Tibial nerve (tissue), 4 donors: ENCODE measurements at places on chromosomes 16 and 17. TPM values are rescaled to one million over a fixed set of nuclear protein-coding genes. Genes with fewer than 3 reads are reported as not detected.

DNA sequence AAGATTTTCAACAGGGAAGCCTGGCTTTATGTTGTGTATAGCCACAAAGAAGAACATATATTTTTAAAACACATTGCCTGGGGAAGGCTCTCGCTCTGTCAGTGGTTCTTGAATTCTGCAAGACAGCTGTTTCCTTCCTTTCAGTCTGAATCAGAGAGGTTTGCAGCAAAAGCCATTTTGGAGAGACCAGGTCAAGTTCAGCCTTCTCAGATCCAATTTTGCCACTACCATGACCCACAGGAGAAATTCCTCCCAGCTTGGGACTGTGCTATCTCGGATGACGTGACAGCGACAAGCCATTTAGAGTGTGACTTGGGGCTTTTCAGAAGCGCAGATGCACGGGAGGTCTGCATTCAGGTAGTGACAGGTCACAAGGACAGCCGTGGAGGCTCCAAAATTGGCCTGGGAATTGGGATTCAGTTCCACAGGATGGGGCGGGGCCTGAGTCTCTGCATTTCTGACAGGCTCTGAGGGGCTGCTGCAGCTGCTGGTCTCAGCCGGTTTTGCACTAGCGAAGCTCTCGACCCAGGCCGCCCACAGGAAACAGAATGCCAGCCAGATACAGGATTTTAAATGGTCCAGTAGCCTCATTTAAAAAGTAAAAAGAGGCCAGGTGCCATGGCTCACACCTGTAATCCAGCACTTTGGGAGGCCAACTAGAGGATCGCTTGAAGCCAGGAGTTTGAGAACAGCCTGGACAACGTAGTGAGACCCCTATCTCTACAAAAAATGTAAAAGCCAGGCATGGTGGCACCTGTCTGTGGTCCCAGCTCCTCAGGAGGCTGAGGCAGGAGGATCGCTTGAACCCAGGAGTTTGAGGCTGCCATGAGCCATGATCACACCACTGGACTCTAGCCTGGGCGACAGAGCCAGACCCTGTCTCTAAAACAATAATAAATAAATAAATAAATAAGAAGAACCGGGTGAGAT, 196.6 kb upstream of the CIBAR2 start:
- no peaks in the 10 kb centered on the region for H3K36me3 ChIP-seq
- H3K27ac ChIP-seq: peak overlapping the region; percentile 79
- peaks cover 78% of the 10 kb centered on the region for H3K4me1 ChIP-seq
- H3K27me3 ChIP-seq: no peaks in the 10 kb centered on the region

DNA sequence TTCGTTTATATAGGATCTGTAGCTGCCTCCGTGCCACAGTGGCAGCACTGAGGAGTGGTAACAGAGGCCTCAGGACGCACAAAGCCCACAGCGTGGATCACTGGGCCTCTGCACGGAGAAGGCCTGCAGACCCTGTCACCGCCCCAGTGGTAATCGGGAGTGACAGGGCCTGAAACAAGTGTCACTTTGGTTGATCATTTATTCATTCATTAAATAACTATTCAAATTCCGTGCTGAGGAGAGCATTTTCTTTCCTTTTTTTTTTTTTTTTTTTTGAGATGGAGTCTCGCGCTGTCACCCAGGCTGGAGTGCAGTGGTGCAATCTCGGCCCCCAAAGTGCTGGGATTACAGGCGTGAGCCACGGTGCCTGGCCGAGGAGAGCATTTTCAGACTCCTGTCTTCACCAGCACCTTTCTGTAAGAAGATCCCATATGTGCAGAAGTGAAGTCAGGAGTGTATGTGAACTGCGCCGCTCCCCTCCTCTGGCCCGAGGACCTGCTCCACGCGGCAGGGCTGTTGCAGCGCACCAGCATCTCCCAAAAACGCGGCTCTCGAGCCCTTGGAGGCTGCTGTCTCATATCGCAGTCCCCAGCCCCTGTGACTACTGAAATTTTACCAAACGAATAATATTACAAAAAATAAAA, 44.9 kb upstream of the TRAP1 start:
- peaks cover 12% of the 10 kb centered on the region for H3K4me1 ChIP-seq
- H3K27ac ChIP-seq: no peak overlapping the region
- peaks cover 6% of the 10 kb centered on the region for H3K36me3 ChIP-seq
- no peak overlapping the region for H3K4me3 ChIP-seq
- DNase-seq: no peak
- no peaks in the 10 kb centered on the region for H3K27me3 ChIP-seq

DNA sequence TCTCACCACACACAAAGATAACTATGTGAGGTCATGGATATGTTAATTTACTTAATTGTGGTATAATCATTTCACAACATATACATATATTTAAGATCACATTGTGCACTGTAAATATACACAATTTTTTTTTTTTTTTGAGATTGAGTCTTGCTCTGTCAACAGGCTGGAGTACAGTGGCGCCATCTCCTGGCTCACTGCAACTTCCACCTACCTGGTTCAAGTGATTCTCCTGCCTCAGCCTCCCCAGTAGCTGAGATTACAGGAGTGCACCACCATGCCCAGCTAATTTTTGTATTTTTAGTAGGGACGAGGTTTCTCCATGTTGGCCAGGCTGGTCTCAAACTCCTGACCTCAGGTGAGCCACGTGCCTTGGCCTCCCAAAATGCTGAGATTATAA, 11.5 kb upstream of the PRSS54 start:
- no peaks in the 10 kb centered on the region for H3K27me3 ChIP-seq
- no peaks in the 10 kb centered on the region for H3K36me3 ChIP-seq
- DNase-seq: no peak
- no peak overlapping the region for H3K27ac ChIP-seq
- no peak overlapping the region for H3K4me3 ChIP-seq

DNA sequence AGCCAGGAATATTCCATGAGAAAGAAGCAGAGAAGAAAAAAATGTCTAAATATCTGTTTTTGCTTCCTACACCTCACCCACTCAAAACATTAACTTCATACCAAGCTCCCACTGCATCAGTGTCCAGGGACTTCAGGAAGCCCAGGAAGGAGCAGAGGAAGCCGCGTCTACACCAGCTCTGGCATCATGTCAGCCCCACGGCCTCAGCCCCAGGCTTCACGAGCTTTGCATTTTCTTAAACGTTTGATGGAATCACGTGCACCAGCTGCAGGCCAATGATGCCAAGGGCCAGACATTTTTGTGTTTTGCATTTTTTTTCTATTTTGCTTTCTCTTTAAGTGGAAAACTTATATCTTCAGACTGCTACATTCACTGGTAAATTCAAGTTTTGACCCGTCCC, 48.6 kb downstream of the CDRT4 start:
- H3K4me1 ChIP-seq: no peaks in the 10 kb centered on the region
- H3K27me3 ChIP-seq: no peaks in the 10 kb centered on the region
- peak overlapping the region; percentile 74 for H3K27ac ChIP-seq
- DNase-seq: no peak
- no peak overlapping the region for H3K4me3 ChIP-seq

DNA sequence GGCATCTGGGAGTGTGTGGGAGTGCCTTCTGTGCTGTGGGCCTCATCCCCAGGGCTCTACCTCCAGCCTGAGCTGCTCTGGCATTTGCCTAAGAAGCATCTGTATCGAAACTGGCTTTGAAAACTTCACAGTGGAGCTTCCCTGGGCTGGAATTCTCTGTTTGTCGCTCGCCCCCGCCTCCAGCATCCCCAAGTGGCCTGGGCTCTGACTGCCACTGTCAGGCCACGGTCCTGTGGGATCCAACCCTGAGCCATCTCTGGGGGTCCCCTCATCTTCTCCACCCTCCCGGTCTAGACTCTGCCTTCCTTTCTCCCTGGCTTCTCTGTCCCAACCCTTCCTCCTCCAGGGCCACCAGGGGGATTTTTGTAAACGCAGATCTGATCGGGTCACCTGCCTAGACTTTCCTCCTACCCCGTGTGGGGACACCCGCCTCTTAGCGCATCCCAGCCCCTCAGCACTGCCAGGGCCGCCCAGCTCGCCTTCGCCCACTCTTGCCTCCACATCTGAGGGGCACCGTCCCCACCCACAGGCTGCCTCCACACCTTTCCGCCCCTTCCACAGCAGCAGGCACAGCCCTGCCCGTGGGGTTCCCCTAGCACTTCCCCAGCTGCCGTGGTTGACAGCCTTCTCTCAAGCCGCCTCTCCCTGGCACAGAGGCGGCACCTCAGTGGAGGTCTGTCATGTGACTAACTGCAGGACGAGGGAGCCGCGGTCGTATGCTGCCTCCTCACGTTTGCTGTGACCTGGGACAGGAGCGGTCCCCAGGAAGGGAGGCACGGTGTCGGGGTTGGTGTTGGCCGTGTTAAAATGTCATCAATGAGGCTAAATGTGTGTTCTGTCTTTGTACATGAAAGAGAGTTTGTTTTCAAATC, 12.0 kb downstream of the TBC1D24 start:
- no peak overlapping the region for H3K4me3 ChIP-seq
- no peaks in the 10 kb centered on the region for H3K27me3 ChIP-seq
- DNase-seq: no peak
- no peak overlapping the region for H3K27ac ChIP-seq
- peaks cover 40% of the 10 kb centered on the region for H3K4me1 ChIP-seq

DNA sequence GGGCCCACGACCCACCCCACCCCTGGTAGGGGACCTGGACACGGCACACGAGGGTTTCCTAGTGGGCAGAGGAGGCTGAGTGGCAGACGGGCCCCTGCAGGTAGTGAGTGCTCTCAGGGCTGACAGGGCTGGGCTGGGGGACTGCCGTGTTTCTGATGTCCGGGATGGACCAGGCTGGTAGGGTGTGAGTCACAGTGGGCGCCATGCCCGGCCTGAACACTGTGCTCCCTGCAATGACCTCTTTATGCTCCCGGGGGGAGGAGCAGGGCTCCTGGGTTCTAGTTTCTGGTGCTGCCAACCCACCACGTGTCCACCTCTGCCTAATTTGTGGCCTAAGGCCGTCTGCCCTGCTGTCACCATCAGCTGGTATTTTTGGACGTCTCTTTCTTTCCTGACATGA, 26.3 kb downstream of the ARHGAP23 start:
- no peaks in the 10 kb centered on the region for H3K36me3 ChIP-seq
- peak overlapping the region; percentile 80 for H3K27ac ChIP-seq
- H3K27me3 ChIP-seq: no peaks in the 10 kb centered on the region

DNA sequence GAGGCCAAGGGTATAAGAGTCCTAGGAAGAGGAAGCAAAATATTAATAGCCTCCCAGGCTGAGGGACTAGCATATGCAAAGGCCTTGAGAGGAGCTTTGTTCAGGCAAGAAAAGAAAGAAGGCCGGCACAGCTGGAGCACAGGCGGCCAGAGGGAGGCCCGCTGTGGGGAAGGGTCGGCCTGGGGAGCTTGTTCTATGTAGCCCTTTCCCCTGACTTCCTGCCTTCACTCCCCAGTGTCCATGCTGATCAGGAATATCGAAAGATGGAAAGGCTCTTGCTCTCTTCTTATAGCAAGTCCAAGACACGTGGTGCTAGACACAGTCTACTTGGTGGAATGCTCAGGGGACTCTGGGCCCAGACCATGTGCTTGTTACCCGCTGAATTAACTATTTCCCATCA, 27.4 kb upstream of the HAS3 start:
- H3K4me3 ChIP-seq: no peak overlapping the region
- no peak overlapping the region for H3K27ac ChIP-seq
- no peaks in the 10 kb centered on the region for H3K4me1 ChIP-seq
- H3K27me3 ChIP-seq: no peaks in the 10 kb centered on the region
- no peak for DNase-seq

DNA sequence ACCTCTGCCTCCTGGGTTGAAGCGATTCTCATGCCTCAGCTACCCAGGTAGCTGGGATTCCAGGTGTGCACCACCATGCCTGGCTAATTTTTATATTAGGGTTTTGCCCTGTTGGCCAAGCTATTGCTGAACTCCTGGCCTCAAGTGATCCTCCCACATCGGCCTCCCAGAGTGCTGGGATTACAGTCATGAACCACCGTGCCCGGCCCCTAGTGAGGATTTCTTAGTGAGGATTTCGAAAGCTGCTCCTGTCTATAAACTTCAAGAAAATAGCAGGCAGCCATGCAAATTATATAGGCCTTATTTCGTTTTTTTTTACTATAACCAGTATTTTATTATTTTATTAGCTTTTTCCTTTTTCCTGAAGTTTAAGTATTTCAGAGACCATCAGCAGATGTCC, 41.6 kb downstream of the EPN2 start:
- no peak for DNase-seq
- H3K27ac ChIP-seq: no peak overlapping the region
- H3K4me3 ChIP-seq: no peak overlapping the region

DNA sequence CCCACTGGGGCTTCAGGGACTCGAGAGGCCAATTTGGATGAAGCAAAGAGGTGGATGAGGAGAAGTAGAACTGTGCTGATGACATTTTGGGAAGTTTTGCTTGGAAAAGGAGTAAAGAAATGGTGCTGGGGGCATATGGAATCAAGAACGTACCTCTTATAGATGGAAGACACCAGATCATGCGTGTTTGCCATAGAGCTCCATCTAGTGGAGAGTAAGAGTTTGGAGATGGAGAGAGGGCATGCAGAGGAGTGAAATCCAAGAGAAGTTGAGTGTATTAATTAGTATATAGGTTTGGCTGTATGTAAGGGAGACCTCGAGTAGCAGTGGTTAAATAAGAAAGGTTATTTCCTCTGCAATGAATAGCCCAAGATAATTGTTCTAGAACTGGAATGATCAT, 56.0 kb downstream of the SHISA6 start:
- no peaks in the 10 kb centered on the region for H3K36me3 ChIP-seq
- no peak for DNase-seq
- no peak overlapping the region for H3K27ac ChIP-seq
- no peaks in the 10 kb centered on the region for H3K27me3 ChIP-seq
- no peak overlapping the region for H3K4me3 ChIP-seq

- no peaks in the 10 kb centered on the region for H3K36me3 ChIP-seq
- H3K27me3 ChIP-seq: no peaks in the 10 kb centered on the region
- no peak overlapping the region for H3K4me3 ChIP-seq
- H3K27ac ChIP-seq: no peak overlapping the region
- no peaks in the 10 kb centered on the region for H3K4me1 ChIP-seq
Measured at GRCh38 chr16:88009563-88010342, 58.5 kb downstream of the BANP start.

DNA sequence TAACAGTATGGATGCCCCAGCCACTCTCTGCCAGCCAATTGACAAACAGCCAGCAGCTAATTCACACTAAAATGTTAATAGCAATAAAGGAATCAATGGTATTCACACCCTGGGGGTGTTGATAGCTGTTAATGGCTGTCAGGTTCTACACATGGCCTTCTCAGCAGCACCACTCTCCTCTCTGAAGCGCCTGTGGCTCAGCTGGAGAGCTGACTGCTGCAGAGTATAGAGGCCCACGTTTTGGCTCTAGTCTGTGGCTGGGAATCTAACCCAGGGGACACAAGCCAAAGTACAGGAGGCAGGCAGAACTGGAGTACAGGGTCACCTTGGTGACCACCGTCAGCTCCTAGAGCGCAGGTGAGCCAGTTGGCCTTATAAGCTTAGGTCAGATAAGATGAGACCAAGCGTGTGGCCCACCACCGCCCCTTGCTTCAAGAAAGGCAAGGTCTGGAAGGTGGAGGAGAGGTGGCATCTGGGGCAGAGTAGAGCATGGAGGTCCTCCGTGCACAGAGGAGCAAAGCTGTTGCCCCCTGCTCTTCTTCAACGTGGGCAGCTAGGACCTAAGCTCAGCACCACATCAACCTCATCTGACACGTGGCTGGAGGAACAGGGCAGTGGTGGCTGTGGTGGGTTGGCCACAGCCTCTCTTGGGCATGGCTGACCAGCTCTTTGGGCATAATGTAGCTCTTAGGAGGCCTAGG, 25.4 kb downstream of the CCR7 start:
- no peaks in the 10 kb centered on the region for H3K27me3 ChIP-seq
- peak overlapping the region; percentile 54 for H3K27ac ChIP-seq
- no peaks in the 10 kb centered on the region for H3K36me3 ChIP-seq
- peaks cover 9% of the 10 kb centered on the region for H3K4me1 ChIP-seq
- no peak for DNase-seq

The CLEC3A gene
- total RNA-seq: not detected

The NAE1 gene
- 35.2 TPM for total RNA-seq

The PLK1 gene
- 0.59 TPM for total RNA-seq

The CORO7 gene
- 77.4 TPM for total RNA-seq

The CLEC18B gene
- total RNA-seq: 2.7 TPM

The LITAFD gene
- total RNA-seq: not detected

The CDH11 gene
- 265 TPM for total RNA-seq

The CES4A gene
- 19.2 TPM for total RNA-seq
